ENCODE measurements at places on chromosomes 7 and 10.

DNA sequence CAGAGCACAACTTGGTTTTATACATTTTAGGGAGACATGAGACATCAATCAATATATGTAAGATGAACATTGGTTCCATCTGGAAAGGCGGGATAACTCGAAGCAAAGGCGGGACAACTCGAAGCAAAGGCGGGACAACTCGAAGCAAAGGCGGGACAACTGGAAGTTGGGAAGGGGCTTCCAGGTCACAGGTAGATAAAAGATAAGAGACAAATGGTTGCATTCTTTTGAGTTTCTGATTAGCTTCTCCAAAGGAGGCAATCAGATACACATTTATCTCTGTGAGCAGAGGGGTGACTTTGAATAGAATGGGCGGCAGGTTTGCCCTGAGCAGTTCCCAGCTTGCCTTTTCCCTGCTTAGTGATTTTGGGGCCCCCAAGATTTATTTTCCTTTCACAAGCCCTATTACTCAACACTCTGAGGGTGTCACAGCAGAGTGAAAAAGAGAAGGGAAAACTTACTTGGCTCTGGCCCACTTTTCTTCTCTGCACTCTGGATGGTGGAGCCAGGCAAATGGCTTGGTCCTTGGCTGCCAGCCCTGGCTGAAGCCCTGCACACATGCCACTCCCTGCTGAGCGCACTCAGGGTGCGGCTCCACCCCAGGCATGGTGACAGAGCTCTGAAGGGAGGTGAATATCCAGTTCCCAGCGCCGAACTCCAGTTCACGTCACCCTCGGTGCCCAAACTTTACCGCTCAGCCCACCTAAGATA lies 46.7 kb downstream of the PARD3 start:
- peak; percentile 51 for DNase-seq

DNA sequence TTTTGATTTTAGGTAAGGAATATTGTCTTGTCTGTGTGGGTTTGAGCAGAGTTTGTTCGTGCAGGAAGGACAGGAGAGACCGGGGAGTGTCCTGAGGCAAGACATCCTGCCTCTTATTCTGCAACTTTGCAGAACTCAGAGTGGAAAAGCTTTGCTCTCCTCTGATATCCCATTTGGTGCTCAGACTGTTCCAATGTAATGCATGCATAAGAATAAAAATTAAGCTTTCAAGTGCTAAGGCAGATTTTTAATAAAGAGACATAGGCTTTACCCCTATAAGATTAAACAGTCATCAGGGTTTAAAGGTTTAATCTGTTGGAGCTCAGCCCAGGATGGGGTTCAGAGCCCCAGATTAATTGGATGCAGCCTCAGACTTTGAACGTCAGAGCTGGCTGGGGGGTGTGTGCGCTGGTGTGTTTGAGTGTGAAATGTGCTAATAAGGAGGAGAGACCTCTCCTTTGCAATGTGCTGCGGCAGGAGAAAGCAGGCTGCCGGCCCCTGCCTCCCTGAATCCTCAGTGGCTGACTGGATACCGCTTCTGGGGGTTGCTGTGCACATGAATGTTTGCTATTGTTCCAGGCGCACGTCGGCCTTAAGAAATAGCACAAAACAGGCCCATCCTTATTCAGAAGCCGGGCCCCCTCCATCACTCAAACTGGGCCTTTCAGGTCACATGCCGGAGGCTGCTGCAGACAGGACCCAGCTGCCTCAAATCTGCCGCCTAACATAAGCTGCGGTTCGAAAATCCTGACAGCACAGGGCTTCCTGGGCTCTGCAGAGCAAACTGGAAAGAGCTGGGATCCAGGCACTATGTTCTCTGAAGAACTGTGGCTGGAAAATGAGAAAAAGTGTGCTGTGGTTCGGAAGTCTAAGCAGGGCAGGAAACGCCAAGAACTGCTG lies 84.1 kb upstream of the PRR15 start:
- peak; percentile 70 for DNase-seq

GRCh38 chr10:15168291-15168785 lies at the start of gene NMT2:
Gene NMT2 (minus strand): TSS chr10:15168693. CDS start chr10:15168612, 81 bp downstream.
- DNase-seq, result peak; percentile 97

DNA sequence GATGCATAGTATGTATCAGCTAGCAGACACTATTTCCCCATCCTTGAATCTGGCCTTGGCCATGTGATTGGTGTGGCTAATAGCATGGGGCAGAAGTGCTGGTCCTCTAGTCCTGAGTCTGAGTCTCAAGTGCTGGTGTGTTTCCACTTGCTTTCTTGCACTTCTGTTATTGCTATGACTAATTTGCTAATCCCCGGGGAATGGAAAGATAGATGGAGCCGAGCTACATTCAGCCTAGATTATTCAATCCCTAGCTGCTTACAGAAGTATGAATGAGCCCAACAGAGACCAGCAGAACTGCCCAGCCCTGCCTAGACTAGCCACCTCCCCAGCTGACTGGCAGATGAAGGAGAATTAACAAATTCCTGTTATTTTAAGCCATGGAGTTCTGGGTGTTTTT lies 53.2 kb upstream of the SYPL1 start:
- DNase-seq, result no peak

GRCh38 chr7:17043012-17043877 lies 161.5 kb upstream of the AGR3 start:
- DNase-seq, result no peak

DNA sequence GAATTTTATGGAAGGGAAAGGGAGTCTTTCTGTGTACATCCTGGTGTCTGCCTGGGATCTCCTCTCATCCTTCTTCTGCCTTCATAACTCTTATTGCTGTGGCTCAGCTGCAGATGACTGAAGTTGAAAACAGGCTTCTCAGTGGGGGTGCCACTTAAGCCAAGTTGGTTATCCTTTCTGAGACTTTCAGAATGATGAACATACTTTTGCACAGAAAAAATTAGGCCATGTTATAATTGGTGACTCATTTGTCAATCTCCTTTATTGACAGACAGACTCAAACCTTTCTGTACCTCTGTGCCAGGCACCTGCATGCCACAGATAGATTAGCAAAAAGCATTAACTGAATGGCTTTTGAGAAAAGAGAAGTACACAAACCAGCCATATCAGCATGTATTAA lies 430.3 kb downstream of the SORCS1 start:
- no peak for DNase-seq

DNA sequence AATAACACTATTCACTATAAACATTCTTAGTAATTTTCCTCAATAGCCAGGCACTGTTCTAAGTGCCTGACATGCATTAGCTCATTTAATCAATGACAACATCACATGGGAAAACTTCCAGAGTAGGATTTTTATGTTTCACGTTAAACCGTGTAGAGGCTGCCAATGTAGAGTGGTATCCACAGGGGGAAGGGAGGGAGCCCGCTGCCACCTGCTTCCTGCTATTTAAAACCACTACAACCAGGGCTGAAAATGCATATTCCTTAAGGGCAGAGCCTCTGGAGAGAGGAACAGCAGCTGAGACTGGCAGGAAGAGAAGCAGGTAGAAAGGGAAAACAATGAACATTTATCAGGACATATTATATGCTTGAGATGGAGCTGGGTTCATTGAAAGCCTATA lies 684.3 kb upstream of the AUTS2 start:
- no peak for DNase-seq

Data from midbrain (tissue), 1 donor.